Stimulated activated CD8-positive, alpha-beta memory T cell treated with anti-CD3 and anti-CD28 coated beads, Interleukin-7, amount 100 ng/mL, for 1 hour (primary cell): ENCODE measurements at places on chromosomes 4 and X.
A peak's percentile ranks its signal among the peaks of the same experiment; 100 is the strongest.

DNA sequence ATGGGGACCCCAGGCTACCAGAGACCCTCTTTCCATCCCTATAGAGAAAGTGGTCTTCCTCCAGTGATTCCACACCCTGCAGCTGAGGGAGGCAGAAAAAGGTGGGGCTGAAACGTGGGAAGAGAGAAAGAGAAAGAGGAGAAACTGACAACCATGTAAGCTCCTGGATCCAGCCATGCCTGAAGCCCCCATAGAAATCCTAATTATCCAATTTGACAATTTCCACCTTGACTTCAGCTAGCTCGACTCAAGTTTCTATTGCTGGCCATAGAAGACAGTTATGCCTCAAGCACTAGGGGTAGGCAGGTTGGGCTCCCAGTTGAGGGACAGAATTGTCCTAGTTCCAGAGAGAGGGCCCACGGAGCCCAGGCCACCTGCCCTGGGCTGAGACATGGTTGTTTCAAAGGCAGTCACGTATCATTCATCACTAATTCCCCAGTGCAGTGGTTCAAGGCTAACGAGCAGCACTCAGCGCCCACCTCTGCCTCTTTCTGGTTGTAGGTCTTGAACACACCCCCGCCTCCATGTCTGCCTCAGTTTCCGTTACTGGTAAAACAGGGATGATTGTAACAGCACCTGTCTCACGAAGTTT, 39.8 kb upstream of the ASMTL start:
- DNase-seq, result no peak

DNA sequence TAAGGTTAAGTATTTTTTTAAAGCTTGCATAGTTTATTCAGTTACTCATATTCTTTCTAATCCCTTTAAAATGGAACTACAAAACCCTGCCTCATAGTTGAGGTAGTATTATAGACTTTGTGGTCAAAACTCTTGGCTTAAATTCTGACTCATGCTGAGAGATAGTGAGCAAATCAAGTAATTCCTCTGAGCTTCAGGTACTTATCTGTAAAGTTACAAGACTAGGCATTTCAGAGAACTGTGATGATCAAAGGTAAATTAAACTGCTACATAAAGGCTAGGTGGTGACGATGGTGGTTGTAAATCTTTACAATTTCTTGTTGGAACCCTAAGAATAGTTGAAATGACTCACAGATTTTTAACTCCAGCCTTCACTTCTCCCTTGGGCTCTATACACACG, 3.2 kb upstream of the CLOCK start:
- DNase-seq, result no peak

DNA sequence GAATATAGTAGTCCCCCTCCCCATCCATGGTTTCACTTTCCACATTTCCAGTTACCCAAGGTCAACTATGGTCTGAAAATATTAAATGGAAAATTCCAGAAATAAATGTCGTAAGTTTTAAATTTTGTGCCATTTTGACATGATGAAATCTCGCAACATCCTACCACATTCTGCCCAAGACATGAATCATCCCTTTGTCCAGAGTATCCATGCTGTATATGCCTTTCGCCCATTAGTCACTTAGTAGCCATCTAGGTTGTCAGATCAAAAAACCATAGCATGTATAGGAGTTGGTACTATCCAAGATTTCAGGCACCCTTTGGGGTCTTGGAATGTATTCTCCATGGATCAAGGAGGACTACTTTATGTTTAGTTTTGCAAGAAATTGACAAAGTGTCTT, 8.3 kb downstream of the PRRG1 start:
- no peak for DNase-seq

DNA sequence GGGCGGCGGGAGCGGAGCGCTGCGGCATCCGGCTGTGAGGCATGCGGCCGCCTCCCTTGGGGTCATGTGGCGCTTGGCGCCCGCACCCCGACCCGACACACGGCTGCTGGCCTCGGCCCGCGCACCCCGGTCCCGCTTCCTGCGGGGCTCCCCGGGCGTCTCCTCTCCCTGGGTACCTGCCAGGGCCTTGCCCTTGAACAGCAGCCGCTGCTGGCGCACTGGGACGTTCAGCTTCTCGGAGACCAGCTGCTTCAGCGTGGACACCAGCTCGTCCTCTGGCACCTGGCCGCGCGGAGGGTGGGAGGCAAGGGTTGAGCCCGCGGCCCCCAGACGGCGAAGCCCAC, 391 bp downstream of the UBL4A start:
- DNase-seq, result no peak

- no peak for DNase-seq
Observed at GRCh38 chrX:122134291-122134690, 1049.8 kb upstream of the GRIA3 start.

GRCh38 chr4:168162604-168163003, 70.3 kb downstream of the ANXA10 start:
- no peak for DNase-seq

DNA sequence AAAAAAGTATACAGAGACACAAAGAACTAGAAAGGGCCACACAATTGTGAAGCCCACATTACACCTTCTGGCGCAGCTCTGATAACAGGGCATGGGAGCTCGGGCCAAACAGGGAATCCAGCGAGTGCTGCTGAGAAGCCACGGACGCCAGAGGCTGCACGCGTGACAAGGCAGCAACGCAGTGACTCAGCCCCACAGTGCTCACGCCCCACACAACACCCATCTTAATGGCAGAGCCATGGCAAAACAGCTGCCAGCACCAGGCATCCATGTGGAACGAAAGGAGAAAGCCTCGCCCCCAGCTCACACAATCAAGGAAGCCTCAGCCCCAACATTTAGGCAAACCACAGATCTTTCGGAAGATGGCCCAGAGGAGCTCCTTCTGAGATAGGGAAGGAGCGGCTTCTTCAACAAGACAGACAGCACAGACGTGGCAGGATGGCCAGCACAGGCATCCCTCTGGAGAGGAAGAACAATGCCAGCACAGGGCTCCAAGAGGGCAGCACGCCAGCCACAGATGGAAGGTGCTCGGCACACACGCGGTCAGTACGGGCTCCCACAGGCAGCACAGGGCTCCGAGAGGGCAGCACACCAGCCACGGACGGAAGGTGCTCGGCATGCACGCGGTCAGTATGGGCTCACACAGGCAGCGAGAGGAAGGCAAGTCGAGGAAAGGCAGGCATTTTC, 33.1 kb downstream of the GAK start:
- no peak for DNase-seq

- no peak for DNase-seq
Observed at GRCh38 chrX:19350941-19351384, 7.2 kb downstream of the PDHA1 start.

DNA sequence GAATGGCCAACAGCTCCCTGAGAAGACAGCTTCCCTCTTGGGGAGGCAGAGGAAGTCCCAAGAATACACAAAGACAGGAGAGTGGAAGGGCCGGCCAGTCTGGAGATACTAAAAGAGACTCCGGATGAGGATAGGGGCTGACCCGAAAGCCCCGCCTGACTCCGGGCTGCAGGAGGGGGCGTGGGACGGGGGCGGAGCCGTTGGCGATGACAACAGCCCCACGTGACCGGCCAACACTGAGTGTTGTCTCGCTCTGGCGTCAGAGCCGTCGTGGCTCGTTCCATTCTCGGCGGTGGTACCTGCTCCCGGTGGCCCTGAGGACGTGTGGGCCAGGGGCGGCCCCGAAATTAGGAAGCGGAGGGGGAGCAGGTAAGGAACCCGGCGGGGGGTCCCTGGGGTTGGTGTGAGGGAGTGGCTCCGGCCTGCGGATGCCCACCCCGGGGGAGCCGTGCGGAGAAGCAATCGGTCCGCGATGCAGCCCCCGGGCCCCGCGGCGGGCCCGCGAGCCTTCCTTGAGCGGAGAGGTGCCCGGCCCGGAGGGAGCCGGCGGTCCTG, at the start of gene BEX4:
BEX4 (plus strand) TSS at position 239 of the 555 bp plus-strand sequence. CDS start 1,046 bp downstream, outside the sequence.
- DNase-seq, result peak; percentile 58

- no peak for DNase-seq
Observed at GRCh38 chr4:40046311-40046980, 10.2 kb upstream of the N4BP2 start.

DNA sequence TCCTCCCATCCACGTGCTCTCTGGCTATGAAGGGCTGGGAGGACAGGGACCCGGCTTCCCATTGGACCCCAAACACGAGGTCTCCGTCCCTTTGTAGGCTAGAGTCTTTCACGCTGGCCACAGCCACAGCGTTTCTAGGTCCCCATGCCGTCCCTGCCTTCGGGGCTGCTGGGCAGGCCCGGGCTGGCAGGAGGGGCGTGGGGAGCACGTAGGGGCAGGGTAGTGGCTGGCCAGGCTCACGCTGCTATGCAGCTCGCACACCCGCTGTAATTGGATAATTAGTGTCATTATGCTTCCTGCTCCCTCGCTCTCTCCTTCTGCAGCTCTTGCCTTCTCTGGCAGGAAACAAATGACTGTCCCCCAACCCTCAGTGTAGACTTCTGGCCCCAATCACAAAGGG, 9.8 kb downstream of the ATP2B3 start:
- no peak for DNase-seq

GRCh38 chr4:162557516-162558106, 393.8 kb upstream of the FSTL5 start:
- no peak for DNase-seq
